Vagina (tissue), 2 donors: ENCODE measurements at places on chromosomes 13 and 19.

- no peak for DNase-seq
Observed at GRCh38 chr19:1468821-1469254, 10.2 kb downstream of the C19orf25 start.

- DNase-seq: no peak
Observed at GRCh38 chr19:31337008-31337914, 12.0 kb downstream of the TSHZ3 start.

DNA sequence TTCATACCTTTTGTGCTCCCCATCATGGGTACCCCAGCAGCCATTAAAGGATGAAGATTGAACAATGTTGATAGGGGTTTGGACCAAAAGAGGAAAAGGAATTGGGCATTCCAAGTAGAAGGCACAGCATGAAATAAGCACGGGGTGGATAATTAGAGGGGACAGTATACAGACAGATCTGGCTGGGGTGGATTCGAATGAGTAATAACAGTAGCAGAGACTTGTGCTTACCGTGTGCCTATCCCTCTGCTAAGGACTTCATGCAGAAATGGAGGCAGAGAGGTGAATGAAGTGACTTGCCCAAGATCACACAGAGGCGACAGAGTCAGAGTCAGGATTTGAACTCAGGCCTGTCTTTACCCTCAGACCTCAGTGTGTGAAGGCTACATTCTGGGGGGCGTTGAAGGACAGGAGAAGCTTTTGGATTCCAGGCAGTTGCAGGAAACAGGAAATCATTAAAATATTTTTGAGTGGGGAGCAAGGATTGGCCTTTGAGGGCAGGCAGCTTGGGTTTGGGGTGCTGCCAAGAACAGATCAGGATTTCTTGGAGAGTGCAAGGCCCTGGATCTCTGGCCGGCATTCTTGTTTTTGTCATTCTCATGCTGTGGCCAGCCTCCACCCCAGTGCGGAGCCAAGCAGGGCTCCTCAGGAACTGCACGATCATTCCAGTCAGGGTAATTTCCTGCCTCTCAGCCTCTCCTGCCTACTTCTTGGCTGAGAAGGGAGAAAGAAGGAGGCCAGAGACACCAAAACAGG is 18.7 kb downstream of the PAF1 start:
- no peak for DNase-seq

- peak; percentile 76 for DNase-seq
Observed at GRCh38 chr13:40143106-40143505, 487.6 kb downstream of the COG6 start.

- DNase-seq: no peak
Observed at GRCh38 chr13:51122868-51123566, 11.9 kb upstream of the C13orf42 start.

DNA sequence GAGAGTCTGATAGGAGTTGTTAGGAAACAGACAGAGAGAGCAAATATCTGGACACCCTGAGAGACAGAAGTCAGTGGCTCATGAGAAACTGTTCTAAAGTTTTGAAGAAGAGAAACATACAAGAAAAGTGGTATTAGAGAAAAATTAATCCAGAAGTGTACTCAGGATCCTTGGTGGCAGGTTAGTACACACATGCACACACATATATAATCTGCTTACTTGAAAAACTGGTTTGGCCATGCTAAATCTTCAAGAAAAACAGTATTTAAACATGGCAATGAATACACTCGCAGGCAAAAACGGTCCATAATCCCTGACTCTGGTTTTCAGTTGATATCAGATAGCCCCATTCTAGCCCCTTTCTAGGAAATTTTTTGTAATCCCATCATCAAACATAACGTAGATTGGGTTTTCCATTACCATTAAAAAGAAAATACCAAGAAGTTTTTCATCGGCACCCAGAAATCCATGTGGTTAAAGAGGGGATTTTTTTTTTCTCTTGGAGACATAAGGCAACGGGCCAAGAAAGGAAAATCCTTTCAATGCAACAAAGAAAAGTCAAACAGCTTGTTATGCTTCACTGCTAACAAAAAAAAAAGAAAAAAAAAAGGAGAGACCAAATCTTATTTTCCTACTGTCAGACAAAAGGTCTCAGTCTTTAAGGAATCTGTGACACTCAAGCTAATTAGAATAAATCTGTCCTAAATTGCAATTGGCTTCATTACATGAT is 178.0 kb upstream of the MIR17HG start:
- DNase-seq: no peak

GRCh38 chr13:41864658-41865057 is 96.3 kb downstream of the VWA8 start:
- no peak for DNase-seq

DNA sequence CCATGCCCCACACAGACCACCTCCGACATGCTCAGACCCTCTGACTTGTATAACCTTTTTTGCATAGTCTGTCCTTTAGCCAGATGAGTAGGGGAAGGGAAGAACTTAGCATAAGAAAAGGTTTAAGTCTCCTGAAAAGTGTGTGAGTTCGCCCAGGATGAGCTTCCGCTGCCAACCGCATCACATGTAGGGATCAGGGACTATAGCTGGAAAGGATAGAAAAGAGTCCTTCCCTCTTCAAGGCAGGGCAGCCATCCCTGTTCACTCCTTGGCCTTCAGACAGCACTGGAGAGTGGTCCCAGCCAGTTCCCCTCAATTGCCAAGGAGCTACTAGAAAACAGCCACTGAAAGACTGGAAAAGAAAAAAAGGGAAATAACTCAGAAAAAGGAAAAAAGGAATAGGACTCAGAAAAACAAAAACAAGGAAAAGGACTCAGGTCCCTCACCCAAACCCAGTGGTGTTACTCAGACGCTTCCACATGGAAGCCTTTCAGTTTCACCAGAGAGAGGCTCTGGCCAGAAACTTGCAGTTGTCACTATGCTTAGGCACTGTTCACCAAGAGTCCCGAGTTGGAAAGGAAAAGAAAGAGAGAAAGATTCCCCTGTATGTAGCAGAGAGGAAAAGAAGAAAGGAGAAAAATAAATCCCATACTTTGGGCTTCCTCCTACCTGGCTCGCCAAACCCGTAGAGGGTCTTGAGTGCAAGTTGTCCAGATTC is 5.6 kb upstream of the TM9SF2 start:
- DNase-seq: no peak

GRCh38 chr13:113646376-113646775 is 11.6 kb downstream of the ATP4B start:
- DNase-seq: no peak
